Activated CD8-positive, alpha-beta memory T cell treated with anti-CD3 and anti-CD28 coated beads for 1 hour (primary cell): ENCODE measurements at places on chromosomes 1 and 21.

- no peak for DNase-seq
Measured at GRCh38 chr1:234662148-234662547, 52.2 kb upstream of the IRF2BP2 start.

- no peak for DNase-seq
Measured at GRCh38 chr21:40540216-40540615, 306.7 kb downstream of the DSCAM start.

GRCh38 chr1:21200767-21201166, 24.1 kb upstream of the EIF4G3 start:
- DNase-seq, result no peak

GRCh38 chr1:216387782-216388181, 35.5 kb downstream of the USH2A start:
- no peak for DNase-seq

GRCh38 chr1:53449693-53450092, 9.5 kb upstream of the DMRTB1 start:
- no peak for DNase-seq

DNA sequence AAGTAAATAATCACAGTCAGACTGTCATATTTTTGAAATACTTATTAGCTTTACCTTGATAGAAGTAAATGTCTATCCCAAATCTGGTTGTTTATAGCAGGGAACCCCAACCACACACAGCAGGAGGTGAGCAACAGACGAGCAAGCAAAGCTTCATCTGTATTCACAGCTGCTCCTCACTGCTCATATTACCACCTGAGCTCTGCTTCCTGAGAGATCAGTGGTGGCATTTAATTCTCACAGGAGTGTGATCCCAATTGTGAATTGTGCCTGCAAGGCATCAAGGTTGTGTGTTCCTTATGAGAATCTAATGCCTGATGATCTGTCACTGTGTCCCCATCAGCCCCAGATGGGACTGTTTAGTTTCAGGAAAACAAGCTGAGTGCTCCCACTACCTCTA, 104.3 kb downstream of the GPATCH2 start:
- no peak for DNase-seq

- no peak for DNase-seq
Measured at GRCh38 chr1:237042892-237043576, 1.1 kb downstream of the RYR2 start.

GRCh38 chr1:174815474-174815908, 184.3 kb upstream of the CACYBP start:
- DNase-seq, result no peak

- no peak for DNase-seq
Measured at GRCh38 chr21:39863111-39863510, 4.1 kb upstream of the PCP4 start.

DNA sequence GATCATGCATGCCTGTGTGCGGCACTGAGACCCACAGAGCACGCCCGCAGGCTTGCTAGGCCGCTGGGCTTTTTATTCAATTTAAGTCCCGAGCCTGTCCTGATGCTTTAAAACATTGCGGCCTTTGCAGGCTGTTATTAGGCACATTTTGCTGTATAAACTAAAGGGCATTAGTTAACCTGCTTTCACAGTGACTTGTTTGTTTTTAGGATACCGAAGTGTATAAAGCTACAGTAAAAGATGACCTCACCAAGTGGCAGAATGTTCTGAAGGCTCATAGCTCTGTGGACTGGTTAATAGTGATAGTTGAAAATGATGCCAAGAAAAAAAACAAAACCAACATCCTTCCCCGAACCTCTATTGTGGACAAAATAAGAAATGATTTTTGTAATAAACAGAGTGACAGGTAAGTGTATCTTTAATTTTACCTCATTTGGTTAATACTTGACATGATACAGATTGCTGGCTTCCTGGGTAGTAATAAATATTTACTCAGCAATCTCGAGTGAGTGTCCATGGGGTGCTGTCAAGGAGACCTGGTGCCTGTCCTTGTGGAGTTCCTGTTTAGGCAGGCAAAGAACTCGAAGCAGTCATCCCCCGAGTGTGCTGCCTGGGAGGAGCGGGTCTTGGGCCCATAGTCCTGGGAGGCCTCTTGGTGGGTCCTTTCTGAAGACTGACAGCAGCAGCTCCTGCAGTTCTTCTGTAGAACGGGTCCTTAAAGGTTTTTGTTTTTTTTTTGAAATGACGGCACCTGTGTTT, 40.1 kb downstream of the TRAPPC10 start:
- no peak for DNase-seq
